Stimulated activated CD4-positive, alpha-beta T cell treated with anti-CD3 and anti-CD28 coated beads, Interleukin-1b, Interleukin-23, amount 100 ng/mL, for 24 hours (primary cell): ENCODE measurements at places on chromosomes 7 and 10.

DNA sequence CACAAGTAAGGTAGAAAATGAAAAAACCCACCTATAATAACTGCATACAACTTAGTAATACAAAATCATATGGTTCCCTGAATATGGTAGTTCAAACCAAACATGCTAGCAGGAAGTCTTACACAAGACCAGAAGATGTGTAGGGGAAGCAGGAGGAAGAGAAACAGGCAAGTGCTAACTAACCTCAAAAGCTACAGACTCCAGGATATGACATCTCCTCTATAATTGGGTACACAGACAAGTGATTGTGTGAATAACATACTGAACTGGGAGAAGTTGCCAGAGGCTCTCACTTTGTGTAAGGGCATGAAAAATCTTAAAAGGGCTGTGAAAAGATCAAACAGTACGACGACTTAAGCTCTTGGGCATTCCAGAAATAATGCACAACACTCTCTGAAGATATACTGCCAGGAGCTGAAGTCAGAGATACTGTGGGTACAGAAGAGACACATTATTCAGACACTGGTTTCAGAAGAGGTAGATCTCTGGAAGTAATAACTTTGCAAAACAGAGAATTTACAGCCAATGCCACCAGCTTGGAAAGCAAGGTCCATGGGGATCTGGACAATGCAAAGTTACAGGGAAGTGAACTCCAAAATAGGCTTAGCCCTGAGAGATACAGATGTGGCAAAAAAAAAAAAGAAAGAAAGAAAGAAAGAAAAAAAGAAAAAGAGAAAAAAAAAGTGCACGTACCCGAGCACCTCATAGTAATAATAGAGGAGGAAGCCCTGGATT is 767.2 kb downstream of the TNS3 start:
- no peak for DNase-seq

DNA sequence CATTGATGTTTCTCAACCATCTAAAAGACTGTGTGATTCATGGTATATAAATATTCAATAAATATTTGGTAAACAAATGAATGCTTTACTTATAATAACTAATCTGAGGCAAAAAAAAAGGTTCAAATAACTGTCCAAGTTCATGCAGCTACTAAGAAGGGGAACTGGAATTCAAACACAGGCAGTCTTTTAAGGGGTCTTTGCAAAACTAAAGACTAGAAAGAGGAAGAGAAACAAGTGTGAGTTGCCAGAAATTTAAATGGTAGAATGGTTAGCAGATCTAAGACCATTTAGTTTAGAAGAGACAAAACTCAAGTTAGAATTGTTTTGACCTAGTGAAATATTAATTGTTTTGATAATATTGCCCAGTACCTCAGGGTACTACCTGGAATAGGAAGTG is 642.0 kb upstream of the LRRN3 start:
- DNase-seq: no peak

DNA sequence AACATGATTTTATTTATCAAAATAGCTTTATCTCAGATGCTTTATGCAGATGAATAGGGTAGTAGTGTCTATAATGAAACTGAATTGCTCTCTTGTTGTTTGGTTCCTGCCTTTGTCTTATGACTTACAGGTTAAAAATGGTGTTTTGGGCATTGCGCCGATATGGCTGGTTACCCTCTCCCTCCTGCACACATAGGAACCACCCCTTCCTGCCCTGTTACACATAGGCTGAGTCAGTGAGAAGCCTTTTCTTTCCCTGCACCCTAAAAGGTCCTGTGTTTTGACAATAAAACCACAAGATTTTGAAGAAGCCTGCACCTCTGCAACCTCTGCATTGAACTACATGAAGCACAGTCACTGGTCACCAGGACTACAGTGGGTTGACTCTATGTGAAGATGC is 655.8 kb upstream of the ANKRD30A start:
- no peak for DNase-seq

GRCh38 chr10:131812736-131813604 is 87.8 kb upstream of the PPP2R2D start:
- DNase-seq: no peak

GRCh38 chr10:34134602-34135001 is 680.5 kb downstream of the PARD3 start:
- DNase-seq: no peak
